T-helper 1 cell treated with Interleukin-12 subunit alpha and Interleukin-12 subunit beta and Interleukin-4 antibody, amounts not matched to agents 30 ng/mL and 1 ng/mL, for 36 hours (primary cell): ENCODE measurements at places on chromosomes 2 and 18. TPM values are rescaled to one million over a fixed set of nuclear protein-coding genes. Genes with fewer than 3 reads are reported as not detected.

The PKDCC gene
- not detected in 2 replicates for total RNA-seq

The SLC4A3 gene
- total RNA-seq = not detected in 2 replicates

The MXD1 gene
- total RNA-seq = 30.2 and 32.0 TPM in 2 replicates

The NEB gene
- 0.12 and 0.42 TPM in 2 replicates for total RNA-seq

The GAD1 gene
- total RNA-seq = 4.0 and 5.1 TPM in 2 replicates

The GTF2A1L gene
- not detected in 2 replicates for total RNA-seq

The KCNJ13 gene
- total RNA-seq = 0.12 TPM in 1 of 2 replicates, not detected in the other

The CFAP210 gene
- not detected in 2 replicates for total RNA-seq

The CCDC142 gene
- total RNA-seq = 38.1 and 43.9 TPM in 2 replicates

The STK11IP gene
- total RNA-seq = 35.8 and 38.7 TPM in 2 replicates

The PER2 gene
- 10.6 and 10.7 TPM in 2 replicates for total RNA-seq

The ATIC gene
- total RNA-seq = 158 and 165 TPM in 2 replicates

The OTOF gene
- total RNA-seq = 13.9 and 14.4 TPM in 2 replicates

The AKAIN1 gene
- total RNA-seq = not detected in 2 replicates

The ACKR3 gene
- total RNA-seq = 2.8 and 3.0 TPM in 2 replicates

The FAM228B gene
- 7.8 and 10.1 TPM in 2 replicates for total RNA-seq
